ENCODE measurements at places on chromosomes 6 and 20.

DNA sequence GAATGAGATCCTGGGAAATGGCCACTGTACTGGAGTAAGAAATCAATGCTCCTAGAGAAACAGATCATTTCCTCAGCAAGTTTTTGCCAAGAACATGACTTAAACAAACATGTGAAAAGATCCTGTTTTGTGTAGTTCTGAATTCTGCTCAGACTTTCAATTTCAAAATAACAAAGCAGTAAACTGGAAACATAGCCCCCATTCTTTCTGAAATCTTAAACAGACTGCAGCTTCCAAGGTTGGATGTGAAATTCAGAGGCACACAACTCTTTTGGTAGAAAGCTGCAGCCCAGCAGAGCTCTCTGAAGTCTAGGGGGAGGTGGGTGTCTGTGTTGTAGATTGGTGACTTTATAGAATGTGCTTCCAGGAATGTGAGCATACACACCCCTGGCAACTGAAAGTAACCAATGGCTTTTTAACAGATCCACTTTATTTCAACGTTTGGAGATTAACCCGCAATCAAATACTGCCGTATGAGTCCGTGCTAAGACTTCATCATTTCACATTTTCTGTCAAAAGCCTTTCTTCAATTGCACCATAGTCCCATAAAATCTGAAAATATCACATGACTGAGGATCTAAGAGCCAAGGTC lies 86.4 kb downstream of the ATXN1 start:
- DNase-seq = no peak

- DNase-seq = no peak
Measured at GRCh38 chr6:154249499-154250298, 106.9 kb downstream of the IPCEF1 start.

DNA sequence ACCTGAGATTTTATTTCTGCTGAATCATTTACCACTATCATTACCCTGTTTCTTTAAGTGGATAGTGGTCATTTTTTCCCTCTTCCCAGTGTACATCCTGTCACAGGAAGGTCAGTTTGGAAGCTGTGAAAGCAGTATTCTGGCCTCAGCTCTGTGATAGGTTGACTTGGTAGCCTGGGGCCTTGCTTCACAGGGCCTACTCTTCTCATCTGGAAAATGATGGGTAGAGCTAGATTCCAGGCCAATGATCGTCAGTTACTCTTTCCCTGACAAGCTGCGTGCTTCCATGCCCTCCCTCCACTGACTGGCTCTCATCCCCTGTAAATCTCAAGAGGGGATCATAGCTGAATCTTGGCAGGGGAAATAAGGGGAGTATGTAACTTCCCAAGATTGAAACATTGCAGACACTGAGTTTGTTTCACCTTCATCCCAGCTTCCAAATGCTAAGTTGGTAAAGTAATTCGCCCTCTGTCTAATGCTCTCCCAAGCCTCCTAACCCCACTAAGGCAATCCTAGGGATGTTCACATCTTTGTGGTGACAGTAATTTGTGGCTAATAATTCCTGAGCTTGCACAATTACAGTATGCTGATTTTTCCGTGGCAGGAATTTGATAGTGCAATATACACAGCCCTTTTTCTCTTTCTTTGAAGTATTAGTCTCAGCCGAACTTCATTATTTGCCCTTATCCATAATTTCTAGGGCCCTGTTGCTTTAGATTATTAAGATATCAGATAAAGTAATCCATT lies 51.2 kb downstream of the VAPB start:
- no peak for DNase-seq

GRCh38 chr6:87484491-87484890 lies 11.7 kb downstream of the SLC35A1 start:
- DNase-seq = no peak

GRCh38 chr20:32519381-32519730 lies 65.8 kb downstream of the NOL4L start:
- DNase-seq = no peak

DNA sequence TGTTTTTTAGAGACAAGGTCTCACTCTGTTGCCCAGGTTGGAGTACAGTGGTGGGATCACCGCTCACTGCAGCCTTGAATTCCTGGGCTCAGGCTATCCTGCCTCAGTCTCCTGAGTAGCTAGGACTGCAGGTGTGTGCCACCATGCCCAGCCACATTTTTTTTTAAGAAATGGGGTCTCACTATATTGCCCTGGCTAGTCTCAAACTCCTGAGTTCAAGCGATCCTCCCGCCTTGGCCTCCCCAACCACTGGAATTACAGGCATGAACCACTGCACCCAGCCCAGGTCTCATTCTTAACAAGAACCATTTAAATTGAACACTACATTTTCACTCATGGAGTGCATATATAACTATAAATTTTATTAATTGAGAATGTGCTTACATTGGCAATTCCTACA lies 20.5 kb downstream of the RPF2 start:
- no peak for DNase-seq

- no peak for DNase-seq
Measured at GRCh38 chr20:51529758-51530157, 12.8 kb downstream of the NFATC2 start.

GRCh38 chr20:31717478-31718201 lies 5.0 kb downstream of the BCL2L1 start:
- no peak for DNase-seq

DNA sequence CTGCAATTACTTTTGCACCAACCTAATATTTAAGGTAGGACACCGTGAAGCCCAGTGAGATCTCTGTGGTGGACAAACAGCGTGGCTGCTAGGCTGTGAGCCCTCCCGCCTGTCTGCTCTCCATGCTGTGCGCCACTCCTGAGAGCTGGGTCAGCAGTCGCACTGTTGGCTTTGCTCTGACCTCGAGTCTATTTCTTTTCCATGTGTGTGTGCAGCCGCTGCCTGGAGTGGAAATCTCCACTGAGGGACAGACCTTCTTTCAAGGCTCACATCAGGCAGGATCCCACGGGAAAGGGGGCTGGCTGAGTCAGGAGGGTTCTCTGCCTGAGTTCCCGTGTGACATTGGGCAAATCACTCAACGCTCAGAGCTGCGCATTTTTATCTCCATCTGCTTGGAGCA lies 27.1 kb downstream of the RIPOR3 start:
- no peak for DNase-seq

GRCh38 chr6:90940812-90941481 lies 354.1 kb upstream of the MAP3K7 start:
- DNase-seq = no peak

All from stimulated activated CD8-positive, alpha-beta memory T cell treated with anti-CD3 and anti-CD28 coated beads, Interleukin-15, amount 100 ng/mL, for 1 hour (primary cell).